ENCODE measurements at places on chromosomes 2 and 18. TPM values are rescaled to one million over a fixed set of nuclear protein-coding genes. Genes with fewer than 3 reads are reported as not detected.

The CDH2 gene
- total RNA-seq, result 324 TPM

The OSR1 gene
- total RNA-seq, result 6.1 TPM

The BCS1L gene
- 37.3 TPM for total RNA-seq

The PSTPIP2 gene
- total RNA-seq, result 7.8 TPM

The UGT1A8 gene
- total RNA-seq, result not detected

The ABCA12 gene
- total RNA-seq, result 0.08 TPM

The ERBB4 gene
- total RNA-seq, result not detected

The TSN gene
- total RNA-seq, result 74.3 TPM

The KIAA2012 gene
- total RNA-seq, result 0.39 TPM

The CAMKMT gene
- 8.0 TPM for total RNA-seq

The ANKRD30B gene
- not detected for total RNA-seq

The EMILIN1 gene
- total RNA-seq, result 154 TPM

The LINC00305 gene
- not detected for total RNA-seq

The SOCS6 gene
- total RNA-seq, result 40.4 TPM

Measured in HFFc6 (cell line).